ENCODE measurements at places on chromosomes 16 and 17. TPM values are rescaled to one million over a fixed set of nuclear protein-coding genes. Genes with fewer than 3 reads are reported as not detected.
A peak's percentile ranks its signal among the peaks of the same experiment; 100 is the strongest.

- no peaks in the 10 kb centered on the region for H3K27me3 ChIP-seq
- peak; percentile 71 for DNase-seq
- H3K36me3 ChIP-seq: no peaks in the 10 kb centered on the region
- no peak overlapping the region for H3K4me3 ChIP-seq
Measured at GRCh38 chr17:17001874-17002520, 30.1 kb upstream of the TNFRSF13B start.

DNA sequence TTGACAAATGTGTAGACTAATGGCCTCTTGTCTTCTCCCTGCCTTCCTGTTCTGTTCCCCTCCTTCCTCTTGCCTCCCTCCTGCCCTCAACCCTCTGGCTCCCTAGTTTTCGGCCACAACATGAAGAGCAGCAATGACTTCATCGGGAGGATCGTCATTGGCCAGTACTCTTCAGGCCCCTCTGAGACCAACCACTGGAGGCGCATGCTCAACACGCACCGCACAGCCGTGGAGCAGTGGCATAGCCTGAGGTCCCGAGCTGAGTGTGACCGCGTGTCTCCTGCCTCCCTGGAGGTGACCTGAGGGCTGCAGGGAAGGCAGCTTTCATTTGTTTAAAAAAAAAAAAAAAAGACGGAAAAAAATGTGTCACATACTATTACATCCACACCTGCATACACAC is 18.8 kb upstream of the CLEC19A start:
- no peaks in the 10 kb centered on the region for H3K36me3 ChIP-seq
- DNase-seq: no peak
- no peaks in the 10 kb centered on the region for H3K27me3 ChIP-seq
- no peak overlapping the region for H3K27ac ChIP-seq

GRCh38 chr16:78363843-78364555 is 264.5 kb downstream of the WWOX start:
- no peaks in the 10 kb centered on the region for H3K4me1 ChIP-seq
- H3K27ac ChIP-seq: no peak overlapping the region
- no peak for DNase-seq
- no peak overlapping the region for H3K4me3 ChIP-seq
- H3K27me3 ChIP-seq: no peaks in the 10 kb centered on the region

DNA sequence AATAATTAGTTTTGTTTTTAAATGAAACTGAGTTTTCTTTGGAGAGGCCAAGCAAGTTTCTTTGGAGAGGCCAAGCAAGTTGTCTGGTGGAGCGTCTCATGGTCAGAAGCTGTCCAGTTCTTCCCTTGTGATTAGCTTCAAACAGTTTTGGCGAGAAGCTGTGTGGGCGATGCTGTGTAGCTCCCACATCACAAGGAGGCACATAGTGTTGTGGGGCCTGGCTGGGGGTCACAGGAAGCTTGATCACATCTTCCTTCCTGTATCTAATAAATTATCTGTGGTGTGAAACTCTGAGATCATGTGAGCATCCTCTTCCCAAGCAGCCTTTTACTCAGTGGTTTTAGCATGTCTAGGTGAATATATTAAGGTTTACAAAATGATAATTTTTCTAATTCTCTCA is 33.9 kb downstream of the SPECC1 start:
- no peaks in the 10 kb centered on the region for H3K27me3 ChIP-seq
- no peak overlapping the region for H3K4me3 ChIP-seq
- peak; percentile 15 for DNase-seq
- no peak overlapping the region for H3K27ac ChIP-seq

DNA sequence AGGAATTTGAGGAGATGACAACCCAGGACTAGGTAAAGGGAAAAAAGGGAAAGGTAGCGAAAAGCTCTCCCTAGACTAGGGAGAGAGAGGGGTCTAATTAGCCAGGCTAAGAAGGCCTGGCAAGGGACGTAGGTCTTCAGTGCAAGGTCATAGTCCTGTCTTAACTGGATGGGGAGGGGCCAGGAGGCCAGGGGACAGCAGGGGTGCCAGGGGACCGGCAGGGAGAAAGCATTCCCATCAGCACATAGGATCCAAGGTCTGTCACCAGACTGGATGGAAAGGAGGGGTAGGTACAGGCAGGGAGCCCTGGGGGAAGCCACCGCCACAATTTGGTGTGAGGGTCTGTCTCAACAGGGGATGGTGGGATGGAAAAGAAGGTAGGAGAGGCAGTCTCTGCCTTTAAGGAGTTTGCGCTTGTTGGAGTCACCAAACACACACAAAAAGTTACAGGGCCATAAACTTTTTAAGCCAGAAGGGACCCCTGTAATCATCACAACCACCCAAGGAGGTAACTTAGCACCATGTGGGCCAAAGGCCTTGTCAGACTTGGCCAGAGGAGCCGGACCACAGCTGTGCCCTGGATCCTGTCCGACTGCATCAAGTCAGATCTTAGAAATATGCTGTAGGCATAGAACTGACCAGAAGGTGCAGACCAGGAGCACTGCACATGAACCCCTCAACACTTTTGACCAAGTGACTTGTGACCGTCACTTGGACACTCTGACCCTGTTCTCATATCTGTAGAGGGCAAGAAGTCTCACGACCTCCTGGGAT is 10.0 kb downstream of the AXIN2 start:
- H3K4me1 ChIP-seq: peaks cover 60% of the 10 kb centered on the region
- H3K27me3 ChIP-seq: no peaks in the 10 kb centered on the region
- H3K4me3 ChIP-seq: no peak overlapping the region
- H3K27ac ChIP-seq: no peak overlapping the region
- DNase-seq: no peak

- peaks cover 6% of the 10 kb centered on the region for H3K27me3 ChIP-seq
- H3K36me3 ChIP-seq: no peaks in the 10 kb centered on the region
- H3K4me1 ChIP-seq: no peaks in the 10 kb centered on the region
- no peak overlapping the region for H3K27ac ChIP-seq
- DNase-seq: no peak
Measured at GRCh38 chr16:1902547-1903219, 15.5 kb downstream of the HS3ST6 start.

DNA sequence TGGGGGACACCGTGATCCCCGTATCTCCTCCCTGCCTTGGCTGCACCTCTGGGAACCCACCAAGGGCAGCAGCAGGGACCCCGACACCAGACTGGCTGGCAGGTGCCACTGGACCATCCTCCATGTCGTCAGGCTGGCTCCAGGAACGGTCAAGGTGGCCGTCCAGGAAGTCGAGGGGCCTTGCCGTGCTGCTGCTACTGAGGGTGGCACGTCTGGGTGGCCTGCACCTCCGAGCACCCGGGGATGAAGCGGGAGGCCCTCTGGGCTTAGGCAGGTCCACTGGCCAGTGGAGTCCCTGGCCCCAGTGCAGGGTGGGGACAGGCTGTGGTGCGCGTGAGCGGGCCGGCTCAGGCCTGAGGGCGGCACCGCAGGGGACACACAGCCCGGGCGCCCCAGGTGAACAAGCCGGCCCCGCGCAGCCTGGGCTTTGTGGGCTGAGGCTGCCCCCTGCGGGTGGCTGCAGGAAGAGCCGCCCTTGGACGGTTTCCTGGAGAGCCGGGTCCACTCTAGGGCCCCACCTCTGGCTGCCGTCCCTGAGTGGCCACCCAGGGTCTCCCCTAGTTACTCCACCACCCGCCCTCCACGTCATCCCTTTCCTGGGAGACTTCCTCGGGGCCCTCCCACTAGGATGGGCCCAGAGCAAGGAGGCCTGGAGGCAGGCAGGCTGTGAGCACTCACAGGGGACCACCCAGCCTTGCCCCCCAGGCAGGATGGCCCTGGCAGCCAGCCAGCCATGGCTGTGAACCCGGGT is 42.8 kb upstream of the ZC3H18 start:
- no peak overlapping the region for H3K4me3 ChIP-seq
- H3K4me1 ChIP-seq: peaks cover 7% of the 10 kb centered on the region
- DNase-seq: peak; percentile 61
- no peak overlapping the region for H3K27ac ChIP-seq
- H3K36me3 ChIP-seq: no peaks in the 10 kb centered on the region

Gene ADAP2
- total RNA-seq: 1.7 TPM

Gene STAC2
- not detected for total RNA-seq

Gene SLC35G6
- not detected for total RNA-seq

Gene SEPTIN1
- total RNA-seq: 193 TPM

Gene KRT28
- not detected for total RNA-seq

Gene KRT33A
- total RNA-seq: not detected

Gene CBFA2T3
- total RNA-seq: not detected
